ENCODE measurements at places on chromosomes 2 and 18.
A peak's percentile ranks its signal among the peaks of the same experiment; 100 is the strongest.

GRCh38 chr18:1213126-1213525, 308.5 kb downstream of the ADCYAP1 start:
- H3K36me3 ChIP-seq = no peaks in the 10 kb centered on the region
- no peaks in the 10 kb centered on the region for H3K27me3 ChIP-seq
- no peaks in the 10 kb centered on the region for H3K4me1 ChIP-seq
- DNase-seq = no peak
- H3K4me3 ChIP-seq = no peak overlapping the region

DNA sequence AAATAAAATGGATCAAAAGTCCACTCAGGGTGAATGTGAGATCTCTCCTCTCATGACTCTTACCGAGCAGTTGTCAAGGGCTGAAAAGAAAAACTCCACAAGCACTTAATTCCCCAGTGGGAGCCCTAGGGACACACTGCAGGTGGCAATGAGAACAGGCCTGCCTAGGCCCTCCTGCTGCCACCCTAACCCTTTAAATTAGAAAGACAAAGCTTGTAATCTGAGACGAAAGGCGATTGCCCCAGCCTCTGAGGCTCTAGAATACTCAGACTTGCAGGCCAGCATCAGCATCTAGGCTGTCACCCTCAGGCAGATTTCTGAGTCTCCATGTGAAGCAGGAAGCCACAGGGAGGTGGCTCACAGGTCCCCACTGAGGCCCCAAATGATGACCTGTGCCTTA, 457.0 kb upstream of the MYT1L start:
- DNase-seq = no peak
- H3K4me3 ChIP-seq = no peak overlapping the region
- H3K4me1 ChIP-seq = no peaks in the 10 kb centered on the region
- H3K27ac ChIP-seq = no peak overlapping the region
- H3K27me3 ChIP-seq = no peaks in the 10 kb centered on the region

- no peak for DNase-seq
- no peak overlapping the region for H3K4me3 ChIP-seq
- H3K27me3 ChIP-seq = no peaks in the 10 kb centered on the region
Observed at GRCh38 chr2:188187726-188188125, 103.9 kb upstream of the GULP1 start.

- H3K36me3 ChIP-seq = no peaks in the 10 kb centered on the region
- no peaks in the 10 kb centered on the region for H3K27me3 ChIP-seq
- DNase-seq = peak; percentile 33
- H3K4me3 ChIP-seq = no peak overlapping the region
- H3K4me1 ChIP-seq = no peaks in the 10 kb centered on the region
Observed at GRCh38 chr18:79200546-79201268, 131.5 kb downstream of the ATP9B start.

GRCh38 chr2:61582165-61582564, 44.0 kb upstream of the XPO1 start:
- peak; percentile 3 for DNase-seq
- H3K36me3 ChIP-seq = no peaks in the 10 kb centered on the region
- H3K4me1 ChIP-seq = no peaks in the 10 kb centered on the region
- H3K27ac ChIP-seq = no peak overlapping the region
- H3K4me3 ChIP-seq = no peak overlapping the region

GRCh38 chr2:75431763-75432162, 129.0 kb downstream of the EVA1A start:
- no peak for DNase-seq
- H3K27ac ChIP-seq = no peak overlapping the region
- no peak overlapping the region for H3K4me3 ChIP-seq
- peaks cover 11% of the 10 kb centered on the region for H3K4me1 ChIP-seq

- H3K27ac ChIP-seq = no peak overlapping the region
- no peaks in the 10 kb centered on the region for H3K36me3 ChIP-seq
- no peak for DNase-seq
- H3K4me3 ChIP-seq = no peak overlapping the region
- H3K27me3 ChIP-seq = no peaks in the 10 kb centered on the region
Observed at GRCh38 chr2:102489646-102490045, 16.6 kb downstream of the SLC9A4 start.

DNA sequence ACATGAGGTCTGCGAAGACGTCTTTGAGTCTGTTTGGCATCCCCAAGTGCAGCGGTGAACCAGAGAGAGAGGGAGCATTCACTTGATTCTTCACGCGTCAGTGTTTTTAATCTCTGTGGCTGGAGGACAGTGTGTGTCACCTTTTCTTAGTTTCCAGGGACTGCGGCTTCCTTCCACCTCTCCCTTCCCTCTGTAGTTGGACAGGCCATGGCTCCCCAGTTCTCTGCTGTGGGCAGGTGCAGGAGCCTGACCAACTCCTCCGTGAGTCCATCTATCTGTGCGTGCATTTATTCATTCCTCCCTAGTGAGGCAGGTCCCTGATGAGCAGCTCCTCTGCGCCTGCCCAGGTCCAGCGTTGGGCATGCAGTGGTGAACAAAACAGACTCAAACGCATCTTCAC, 42.9 kb downstream of the AGAP1 start:
- no peak for DNase-seq
- no peaks in the 10 kb centered on the region for H3K36me3 ChIP-seq
- no peaks in the 10 kb centered on the region for H3K4me1 ChIP-seq
- H3K27ac ChIP-seq = no peak overlapping the region
- no peak overlapping the region for H3K4me3 ChIP-seq

- peaks cover 8% of the 10 kb centered on the region for H3K4me1 ChIP-seq
- H3K27me3 ChIP-seq = no peaks in the 10 kb centered on the region
- H3K27ac ChIP-seq = no peak overlapping the region
- H3K36me3 ChIP-seq = no peaks in the 10 kb centered on the region
- H3K4me3 ChIP-seq = no peak overlapping the region
- DNase-seq = no peak
Observed at GRCh38 chr2:189165656-189166380, 13.7 kb downstream of the COL5A2 start.

DNA sequence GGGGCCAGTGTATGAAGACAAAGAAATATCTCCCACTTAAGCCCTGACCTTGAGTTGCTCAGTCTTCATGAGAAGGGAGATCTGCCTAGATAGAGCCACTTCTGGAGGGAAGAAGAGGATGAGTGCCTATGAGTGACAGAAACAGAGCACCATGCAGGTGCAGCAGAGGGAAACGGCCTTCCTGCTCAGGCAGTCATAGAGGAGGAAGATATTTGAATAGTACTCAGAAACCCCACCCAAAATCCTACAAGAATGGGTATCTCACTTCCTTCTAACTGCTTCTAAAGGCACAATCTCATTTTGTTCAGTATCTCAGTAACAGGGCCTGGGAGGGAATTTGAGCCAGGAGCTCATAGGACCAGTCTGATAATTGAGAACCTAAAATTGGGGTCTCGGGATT, 339.3 kb downstream of the ALK start:
- no peak overlapping the region for H3K27ac ChIP-seq
- no peaks in the 10 kb centered on the region for H3K27me3 ChIP-seq
- DNase-seq = no peak
- H3K36me3 ChIP-seq = no peaks in the 10 kb centered on the region

GRCh38 chr2:158191076-158191895, 89.6 kb downstream of the UPP2 start:
- H3K27ac ChIP-seq = peak overlapping the region; percentile 64
- H3K4me1 ChIP-seq = peaks cover 15% of the 10 kb centered on the region
- H3K27me3 ChIP-seq = no peaks in the 10 kb centered on the region
- DNase-seq = peak; percentile 48

- no peak overlapping the region for H3K4me3 ChIP-seq
- DNase-seq = no peak
- peaks cover 35% of the 10 kb centered on the region for H3K4me1 ChIP-seq
- no peaks in the 10 kb centered on the region for H3K27me3 ChIP-seq
- H3K27ac ChIP-seq = no peak overlapping the region
Observed at GRCh38 chr2:36379710-36380448, 24.3 kb downstream of the CRIM1 start.

GRCh38 chr2:121205321-121205942, 79.6 kb downstream of the TFCP2L1 start:
- no peaks in the 10 kb centered on the region for H3K27me3 ChIP-seq
- DNase-seq = peak; percentile 62
- H3K36me3 ChIP-seq = no peaks in the 10 kb centered on the region
- H3K27ac ChIP-seq = no peak overlapping the region

GRCh38 chr2:24336811-24337210, 23.5 kb downstream of the ITSN2 start:
- H3K4me3 ChIP-seq = no peak overlapping the region
- peaks cover 66% of the 10 kb centered on the region for H3K4me1 ChIP-seq
- DNase-seq = no peak

- DNase-seq = peak; percentile 48
- H3K4me3 ChIP-seq = peak overlapping the region; percentile 88
- H3K4me1 ChIP-seq = peaks cover 15% of the 10 kb centered on the region
- peak overlapping the region; percentile 98 for H3K27ac ChIP-seq
Observed at GRCh38 chr2:23926290-23926749, 603 bp downstream of the ATAD2B start.

DNA sequence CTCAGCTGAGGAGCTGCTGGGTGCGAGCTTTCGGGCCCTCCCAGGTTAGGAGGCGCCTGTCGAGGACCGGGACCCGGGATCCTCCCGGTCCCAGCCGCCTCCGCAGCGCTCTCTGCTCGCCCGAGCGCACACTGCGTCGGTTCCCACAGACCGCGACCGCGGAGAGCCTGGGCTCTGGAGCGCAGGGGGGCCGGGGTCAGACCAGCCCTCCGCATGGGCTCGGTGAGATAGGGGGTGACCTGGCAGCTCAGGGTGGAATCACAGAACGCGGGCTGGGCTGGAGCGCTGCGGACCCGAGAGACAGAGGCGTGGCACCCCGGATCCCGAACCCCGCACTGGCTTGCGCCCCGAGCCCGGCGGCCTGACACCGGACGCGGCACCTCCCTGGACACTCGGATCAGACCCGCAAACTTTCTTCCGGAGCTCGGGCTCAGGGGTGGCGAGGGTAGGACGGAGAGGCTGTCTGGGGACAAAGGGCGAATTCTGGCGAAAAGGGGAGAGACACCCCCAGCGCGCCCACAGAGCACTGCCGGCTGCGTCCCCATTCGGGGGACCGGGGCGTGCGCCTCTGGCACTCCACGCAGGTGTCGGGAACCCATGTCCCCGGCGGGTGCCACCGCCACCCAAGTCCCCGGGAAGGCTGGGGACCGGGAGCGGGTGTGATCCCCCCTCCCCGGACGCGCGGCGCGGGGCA, 612 bp downstream of the DIPK1C start:
- H3K27ac ChIP-seq = no peak overlapping the region
- H3K36me3 ChIP-seq = no peaks in the 10 kb centered on the region
- peaks cover 4% of the 10 kb centered on the region for H3K27me3 ChIP-seq
- H3K4me3 ChIP-seq = no peak overlapping the region
- peaks cover 8% of the 10 kb centered on the region for H3K4me1 ChIP-seq
- peak; percentile 2 for DNase-seq

- H3K4me3 ChIP-seq = no peak overlapping the region
- no peaks in the 10 kb centered on the region for H3K36me3 ChIP-seq
- no peaks in the 10 kb centered on the region for H3K4me1 ChIP-seq
- no peaks in the 10 kb centered on the region for H3K27me3 ChIP-seq
Observed at GRCh38 chr2:238506371-238507068, 79.8 kb downstream of the ASB1 start.

GRCh38 chr18:9796935-9797549, 88.7 kb upstream of the TXNDC2 start:
- H3K27me3 ChIP-seq = no peaks in the 10 kb centered on the region
- peak; percentile 85 for DNase-seq
- H3K27ac ChIP-seq = peak overlapping the region; percentile 55
- no peaks in the 10 kb centered on the region for H3K36me3 ChIP-seq

DNA sequence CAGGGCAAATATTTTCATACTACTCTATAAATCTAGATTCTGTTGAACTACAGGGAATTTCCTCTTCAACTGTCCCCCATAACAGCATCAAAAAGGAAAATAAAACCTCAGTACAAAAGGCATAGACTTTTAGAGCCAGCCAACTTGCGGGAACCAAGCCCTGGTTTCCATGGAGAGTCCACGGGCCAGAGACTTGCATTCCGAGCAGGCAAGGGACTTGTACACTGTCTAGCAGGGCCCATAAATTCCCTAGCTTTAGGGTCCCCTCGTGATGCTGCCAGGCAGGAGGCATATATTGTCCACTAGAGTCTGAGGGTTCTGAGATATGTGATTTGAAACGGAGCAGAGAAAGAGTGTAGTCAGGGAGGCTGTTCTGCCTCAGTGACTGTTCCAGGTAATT, 153.1 kb upstream of the SLC14A2 start:
- no peak for DNase-seq
- H3K4me3 ChIP-seq = no peak overlapping the region
- no peaks in the 10 kb centered on the region for H3K4me1 ChIP-seq

GRCh38 chr2:50752237-50752636, 279.7 kb downstream of the NRXN1 start:
- no peak overlapping the region for H3K27ac ChIP-seq
- no peak overlapping the region for H3K4me3 ChIP-seq
- no peaks in the 10 kb centered on the region for H3K4me1 ChIP-seq
- DNase-seq = no peak

DNA sequence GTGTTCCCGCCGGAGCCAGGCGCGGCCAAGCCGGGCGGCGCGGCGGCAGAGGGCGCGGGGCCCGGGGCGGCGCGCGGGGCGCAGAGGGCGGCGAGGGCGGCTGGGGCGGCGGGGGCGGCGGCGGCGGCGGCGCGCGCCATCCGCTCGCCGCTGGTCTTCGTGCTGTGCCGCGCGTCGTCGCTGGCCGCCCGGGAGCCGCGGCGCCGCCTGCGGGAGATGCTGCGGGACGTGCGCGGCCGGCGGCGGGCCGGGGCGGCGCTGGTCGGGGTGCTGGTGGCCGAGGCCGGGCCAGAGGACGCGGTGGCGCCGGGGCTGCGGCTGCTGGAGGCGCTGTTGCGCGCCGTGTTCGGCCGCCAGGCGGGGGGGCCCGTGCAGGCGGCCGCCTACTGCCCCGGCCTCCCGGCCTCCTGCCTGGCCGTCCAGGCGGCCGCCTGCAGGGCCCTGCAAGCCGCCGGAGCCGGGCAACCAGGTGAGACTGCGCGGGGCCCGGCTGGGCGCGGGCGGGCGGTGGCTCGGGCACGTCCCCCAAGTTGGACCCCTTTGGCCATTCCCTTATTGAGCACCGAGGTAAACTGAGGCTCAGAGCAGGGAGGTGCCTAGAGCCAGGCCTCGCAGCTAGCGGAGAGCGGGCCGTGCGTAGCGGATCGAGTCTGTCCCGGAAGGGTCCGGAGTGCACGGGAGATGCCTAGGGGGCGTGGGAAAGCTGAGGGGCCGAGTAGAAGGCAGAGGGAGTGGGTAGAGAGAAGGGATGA, 584 bp downstream of the C2orf72 start:
- no peaks in the 10 kb centered on the region for H3K36me3 ChIP-seq
- H3K4me3 ChIP-seq = no peak overlapping the region

- H3K36me3 ChIP-seq = no peaks in the 10 kb centered on the region
- peaks cover 6% of the 10 kb centered on the region for H3K4me1 ChIP-seq
- no peaks in the 10 kb centered on the region for H3K27me3 ChIP-seq
- peak; percentile 97 for DNase-seq
Observed at GRCh38 chr2:197184959-197185586, 125.5 kb downstream of the ANKRD44 start.

- DNase-seq = no peak
Observed at GRCh38 chr18:13610555-13611141, 115.7 kb downstream of the FAM210A start.

GRCh38 chr2:203646961-203647360, 59.5 kb upstream of the CD28 start:
- H3K4me1 ChIP-seq = peaks cover 22% of the 10 kb centered on the region
- H3K27me3 ChIP-seq = no peaks in the 10 kb centered on the region

GRCh38 chr2:37324536-37324785, 172 bp downstream of the PRKD3 start:
- H3K27me3 ChIP-seq = no peaks in the 10 kb centered on the region
- peak overlapping the region; percentile 48 for H3K4me3 ChIP-seq
- DNase-seq = peak; percentile 82
- H3K36me3 ChIP-seq = no peaks in the 10 kb centered on the region
- peaks cover 20% of the 10 kb centered on the region for H3K4me1 ChIP-seq
- H3K27ac ChIP-seq = peak overlapping the region; percentile 87
